ENCODE measurements at places on chromosomes 2 and 18.
A peak's percentile ranks its signal among the peaks of the same experiment; 100 is the strongest.

- no peak for DNase-seq
These were observed 55.7 kb upstream of the CTAGE1 start for GRCh38 chr18:22473366-22473765.

DNA sequence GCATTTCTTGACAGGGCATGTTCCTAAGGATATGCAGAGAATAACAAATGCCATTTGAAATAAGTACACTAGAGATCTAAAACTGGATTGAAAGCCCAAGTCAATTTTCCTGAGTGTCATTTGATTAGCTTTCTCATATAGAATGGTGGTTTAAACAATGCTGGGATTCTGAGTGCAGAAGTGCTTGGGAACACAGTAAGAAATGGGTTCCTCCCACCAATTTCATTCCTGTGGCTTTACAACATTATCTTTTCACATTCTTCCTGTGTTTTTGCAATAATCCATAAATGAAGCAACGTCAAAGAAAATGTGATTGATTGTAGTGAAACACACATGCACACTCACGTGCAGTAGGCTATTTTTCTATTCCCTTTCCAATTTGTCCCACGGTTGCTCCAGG, 1858.4 kb upstream of the PIK3C3 start:
- no peak for DNase-seq

GRCh38 chr18:73514449-73514848, 633.2 kb downstream of the FBXO15 start:
- no peak for DNase-seq

DNA sequence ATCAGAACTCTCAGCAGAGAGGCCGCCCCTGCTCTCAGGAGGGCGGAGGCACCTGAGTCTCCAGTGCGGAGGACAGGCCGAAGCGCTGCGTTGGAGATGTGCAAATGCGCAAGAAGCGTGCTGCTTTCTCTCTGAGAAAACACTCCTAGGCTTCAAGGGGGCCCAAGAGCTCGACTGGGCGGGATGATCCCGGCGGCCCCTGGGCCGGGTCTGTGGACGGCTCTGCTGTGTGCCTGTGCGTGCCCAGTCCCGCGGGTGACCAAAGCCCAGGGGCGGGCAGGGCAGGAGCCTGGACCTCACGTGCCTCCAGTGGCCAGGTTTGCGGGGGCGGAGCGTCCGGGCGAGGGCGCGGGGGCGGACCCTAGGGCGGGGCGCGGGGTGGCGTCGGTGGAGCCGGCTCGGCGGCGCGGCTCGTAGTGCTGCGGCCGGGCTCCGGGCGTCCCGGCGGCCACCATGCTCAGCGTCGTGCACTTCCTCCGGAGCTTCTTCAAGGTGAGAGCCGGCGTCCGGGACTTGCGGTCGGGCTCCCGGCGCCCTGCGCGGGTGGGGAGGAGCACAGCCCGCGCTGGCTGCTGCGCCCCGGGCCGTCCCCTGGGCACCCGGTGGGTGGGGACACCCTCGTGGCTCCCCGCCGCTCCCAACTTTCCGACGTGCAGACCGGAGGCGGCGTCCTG, at the start of gene ARHGEF4:
Gene ARHGEF4 (plus strand): TSS at position 414 of the 674 bp plus-strand sequence. CDS start 40 bp downstream, at position 454.
- DNase-seq = peak; percentile 46

DNA sequence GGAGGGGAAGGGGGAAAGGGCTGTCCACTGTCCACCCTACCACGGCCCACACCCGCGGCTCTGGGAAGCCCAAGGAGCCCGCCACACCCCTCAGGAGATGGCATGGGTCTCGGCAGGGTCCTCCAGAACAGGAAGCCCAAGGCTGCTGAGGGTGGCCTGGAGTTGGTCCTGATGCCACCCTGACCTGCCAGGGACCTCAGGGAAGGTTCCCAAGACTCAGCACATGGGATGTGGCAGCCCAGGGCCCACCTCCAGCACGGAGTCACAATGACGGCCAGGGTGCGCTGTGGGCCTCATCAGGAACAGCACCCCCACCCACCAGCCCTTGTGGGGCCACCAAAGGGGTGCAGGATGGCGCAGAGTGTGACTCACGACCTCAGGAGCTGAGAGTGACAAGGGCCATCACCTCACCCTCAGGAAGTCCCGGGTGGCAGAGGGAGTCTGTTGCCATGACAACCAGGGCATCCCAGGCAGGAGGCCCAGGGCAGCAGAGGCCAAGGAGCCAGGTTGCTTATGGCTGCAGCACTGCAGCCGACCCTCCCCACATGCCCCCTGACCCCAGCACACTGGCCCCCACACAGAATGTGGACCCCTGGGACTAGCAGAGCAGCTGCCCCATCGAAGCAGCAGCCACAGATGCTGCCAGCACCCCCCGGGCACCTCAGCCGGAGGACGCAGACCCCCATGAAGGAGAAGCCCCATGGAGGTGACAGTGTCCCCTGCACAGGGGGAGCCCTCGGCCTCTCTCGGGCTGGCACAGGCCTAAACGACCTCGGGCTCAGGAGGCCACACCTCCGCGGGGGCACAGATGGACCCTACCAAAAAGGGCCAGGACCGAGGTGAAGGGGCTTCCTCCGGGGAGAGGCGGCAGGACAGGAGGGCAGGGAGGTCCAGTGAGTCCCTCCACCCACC, 34.3 kb downstream of the KIF1A start:
- no peak for DNase-seq

DNA sequence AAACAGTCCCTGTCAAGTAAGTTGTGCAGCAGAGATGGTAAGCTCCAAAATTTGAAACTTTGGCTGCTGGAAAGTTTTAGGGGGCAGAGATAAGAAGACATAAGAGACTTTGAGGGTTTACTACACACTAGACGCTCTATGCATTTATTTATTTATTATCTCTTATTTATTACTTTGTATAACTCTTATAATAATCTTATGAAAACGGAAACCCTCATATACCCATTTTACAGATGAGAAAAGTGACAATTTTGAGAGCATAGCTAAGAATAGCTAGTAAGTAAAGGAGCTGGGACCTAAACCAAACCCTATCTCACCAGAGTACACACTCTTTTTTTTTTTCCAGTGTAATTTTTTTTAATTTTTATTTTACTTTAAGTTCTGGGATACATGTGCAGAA, 112.8 kb upstream of the PKDCC start:
- DNase-seq = no peak

- DNase-seq = no peak
These were observed 66.5 kb upstream of the FIGN start for GRCh38 chr2:163802284-163802683.
